ENCODE measurements at places on chromosomes 4 and X. TPM values are rescaled to one million over a fixed set of nuclear protein-coding genes. Genes with fewer than 3 reads are reported as not detected.
A peak's percentile ranks its signal among the peaks of the same experiment; 100 is the strongest.

- no peaks in the 10 kb centered on the region for H3K27me3 ChIP-seq
- DNase-seq = no peak
- no peaks in the 10 kb centered on the region for H3K4me1 ChIP-seq
- no peak overlapping the region for H3K27ac ChIP-seq
- no peaks in the 10 kb centered on the region for H3K36me3 ChIP-seq
These were observed 5.0 kb downstream of the P2RY10 start for GRCh38 chrX:78950009-78950835.

DNA sequence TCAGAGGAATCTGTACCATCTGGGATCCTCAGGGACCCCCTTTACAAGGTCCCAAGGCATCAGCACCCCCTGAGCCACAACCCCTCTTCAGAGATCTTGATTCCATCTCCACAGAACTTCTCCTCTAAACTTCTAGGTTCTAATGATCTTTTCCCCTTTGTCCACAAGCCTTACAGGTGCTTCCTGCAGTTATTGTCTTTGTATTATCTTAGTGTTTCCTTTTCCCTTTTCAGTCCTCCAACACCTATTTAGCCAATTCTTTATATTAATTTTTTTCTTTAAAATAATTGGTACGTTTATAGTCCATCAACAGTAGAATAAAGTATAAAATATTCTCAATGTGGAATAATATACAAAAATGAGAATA lies 35.2 kb upstream of the FAM241A start:
- no peaks in the 10 kb centered on the region for H3K27me3 ChIP-seq
- no peak overlapping the region for H3K4me3 ChIP-seq
- H3K27ac ChIP-seq = no peak overlapping the region
- DNase-seq = no peak
- H3K36me3 ChIP-seq = no peaks in the 10 kb centered on the region

DNA sequence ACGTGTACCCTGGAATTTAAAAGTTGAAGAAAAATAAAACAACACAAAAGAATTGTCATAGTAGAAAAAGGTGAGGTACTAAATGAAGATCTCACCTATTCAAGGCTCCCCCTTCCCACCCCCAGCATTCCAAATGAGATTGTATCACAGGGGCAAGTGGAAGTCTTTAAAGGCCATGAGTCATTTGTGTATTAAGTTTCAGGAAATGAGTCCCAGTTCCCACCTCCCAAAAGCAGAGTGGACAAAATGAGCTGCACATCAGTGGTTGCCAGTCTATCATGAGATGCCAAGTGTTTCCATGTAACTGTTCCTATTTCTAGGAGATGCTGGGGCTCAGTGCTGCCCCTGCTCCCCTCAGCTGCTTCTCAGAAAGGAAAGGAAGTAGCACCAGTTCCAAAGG lies 20.1 kb downstream of the ARHGEF9 start:
- no peaks in the 10 kb centered on the region for H3K4me1 ChIP-seq
- no peaks in the 10 kb centered on the region for H3K27me3 ChIP-seq
- no peak for DNase-seq
- H3K27ac ChIP-seq = no peak overlapping the region

- no peaks in the 10 kb centered on the region for H3K36me3 ChIP-seq
- H3K4me3 ChIP-seq = peak overlapping the region; percentile 69
- H3K27me3 ChIP-seq = no peaks in the 10 kb centered on the region
- peak overlapping the region; percentile 83 for H3K27ac ChIP-seq
- no peak for DNase-seq
- H3K4me1 ChIP-seq = no peaks in the 10 kb centered on the region
These were observed 900 bp upstream of the MTMR1 start for GRCh38 chrX:150692296-150692695.

DNA sequence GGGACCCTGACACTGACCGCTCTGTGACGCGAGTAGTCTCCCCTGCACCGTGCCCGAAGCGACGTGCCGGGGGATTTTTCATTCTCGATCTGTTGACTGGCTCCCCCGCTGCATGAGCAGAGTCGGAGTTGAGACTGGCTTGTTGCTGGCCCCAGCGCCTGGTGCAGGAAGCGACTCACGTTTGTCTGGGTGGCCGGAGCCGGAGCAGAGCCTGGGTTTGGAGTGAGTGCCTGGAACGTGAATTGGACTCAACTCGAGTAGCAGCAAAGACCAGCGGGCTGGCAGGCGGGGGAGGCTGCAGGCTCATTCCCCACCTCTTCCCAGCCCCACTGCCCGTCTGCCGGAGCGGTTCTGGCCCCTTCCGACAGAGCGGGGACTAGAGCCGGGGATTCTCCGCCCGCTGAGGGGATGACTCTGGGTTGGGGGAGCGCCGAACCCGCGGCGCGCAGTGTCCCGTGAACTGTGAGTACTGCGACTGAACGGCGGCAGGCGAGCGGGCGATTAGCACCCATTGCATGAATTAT lies 554 bp downstream of the PCDH7 start:
- no peak overlapping the region for H3K27ac ChIP-seq
- H3K36me3 ChIP-seq = no peaks in the 10 kb centered on the region

GRCh38 chrX:45196701-45197100 lies 4.0 kb downstream of the DIPK2B start:
- H3K4me3 ChIP-seq = peak overlapping the region; percentile 57
- no peak overlapping the region for H3K27ac ChIP-seq
- no peaks in the 10 kb centered on the region for H3K27me3 ChIP-seq
- DNase-seq = no peak
- H3K36me3 ChIP-seq = no peaks in the 10 kb centered on the region
- no peaks in the 10 kb centered on the region for H3K4me1 ChIP-seq

- H3K4me3 ChIP-seq = no peak overlapping the region
- H3K4me1 ChIP-seq = no peaks in the 10 kb centered on the region
- no peaks in the 10 kb centered on the region for H3K36me3 ChIP-seq
- no peak for DNase-seq
These were observed 65.0 kb downstream of the FAT1 start for GRCh38 chr4:186658657-186659056.

- H3K36me3 ChIP-seq = no peaks in the 10 kb centered on the region
- H3K27me3 ChIP-seq = no peaks in the 10 kb centered on the region
- H3K4me1 ChIP-seq = no peaks in the 10 kb centered on the region
- no peak overlapping the region for H3K27ac ChIP-seq
- DNase-seq = no peak
These were observed 138.8 kb downstream of the MTNR1A start for GRCh38 chr4:186416451-186417060.

GRCh38 chrX:104281564-104281963 lies 26.8 kb upstream of the ESX1 start:
- no peaks in the 10 kb centered on the region for H3K27me3 ChIP-seq
- H3K36me3 ChIP-seq = no peaks in the 10 kb centered on the region
- H3K27ac ChIP-seq = no peak overlapping the region
- no peaks in the 10 kb centered on the region for H3K4me1 ChIP-seq

DNA sequence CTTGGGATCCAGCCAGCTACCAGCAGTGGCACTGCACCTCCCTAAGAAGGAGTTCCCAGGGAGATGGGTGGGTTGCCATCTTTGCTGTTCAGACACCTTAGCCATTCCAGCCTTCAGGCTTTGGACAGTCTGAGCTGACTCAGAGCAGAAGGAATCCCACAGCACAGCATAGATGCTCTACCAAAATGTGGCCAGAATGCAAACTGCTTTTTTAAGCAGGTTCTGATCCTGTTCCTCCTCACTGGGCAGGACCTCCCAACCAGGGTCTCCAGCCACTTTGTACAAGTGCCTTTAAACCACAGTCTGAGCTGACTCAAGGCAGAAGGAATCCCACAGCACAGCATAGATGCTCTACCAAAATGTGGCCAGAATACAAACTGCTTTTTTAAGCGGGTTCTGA lies 209.0 kb downstream of the NPNT start:
- H3K4me3 ChIP-seq = no peak overlapping the region
- no peak overlapping the region for H3K27ac ChIP-seq
- DNase-seq = no peak
- H3K27me3 ChIP-seq = no peaks in the 10 kb centered on the region

- H3K27me3 ChIP-seq = no peaks in the 10 kb centered on the region
- no peak overlapping the region for H3K27ac ChIP-seq
- no peaks in the 10 kb centered on the region for H3K36me3 ChIP-seq
- no peak for DNase-seq
- peaks cover 4% of the 10 kb centered on the region for H3K4me1 ChIP-seq
These were observed 4.5 kb downstream of the CXXC4 start for GRCh38 chr4:104490096-104490769.

DNA sequence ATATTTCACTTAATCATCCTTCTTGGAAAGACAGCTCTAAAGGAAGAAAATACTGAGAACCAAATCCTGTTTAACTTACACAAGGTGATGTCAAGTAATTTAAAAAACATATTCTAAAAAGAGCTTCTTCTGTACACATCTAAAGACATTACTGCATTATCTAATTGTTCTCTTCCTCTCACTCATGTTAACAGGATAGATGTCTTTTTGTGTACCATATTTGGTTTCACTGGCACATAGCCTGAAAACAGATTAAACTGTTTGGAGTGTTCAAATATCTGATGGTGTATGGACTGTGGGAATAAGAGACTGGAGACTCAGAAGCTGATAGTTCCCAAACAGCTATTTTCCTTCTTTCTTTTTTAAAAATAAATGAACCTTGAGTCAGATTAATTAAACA lies 213.3 kb upstream of the MAB21L2 start:
- no peaks in the 10 kb centered on the region for H3K27me3 ChIP-seq
- no peak for DNase-seq
- no peak overlapping the region for H3K27ac ChIP-seq
- no peaks in the 10 kb centered on the region for H3K36me3 ChIP-seq
- H3K4me1 ChIP-seq = no peaks in the 10 kb centered on the region

- H3K36me3 ChIP-seq = no peaks in the 10 kb centered on the region
- no peak overlapping the region for H3K4me3 ChIP-seq
- H3K4me1 ChIP-seq = no peaks in the 10 kb centered on the region
- H3K27ac ChIP-seq = no peak overlapping the region
- DNase-seq = no peak
These were observed 301.4 kb upstream of the AADAT start for GRCh38 chr4:170391066-170391740.

GRCh38 chrX:13007519-13008188 lies 32.7 kb downstream of the TMSB4X start:
- no peaks in the 10 kb centered on the region for H3K27me3 ChIP-seq
- H3K4me3 ChIP-seq = no peak overlapping the region
- H3K27ac ChIP-seq = no peak overlapping the region
- no peaks in the 10 kb centered on the region for H3K36me3 ChIP-seq

DNA sequence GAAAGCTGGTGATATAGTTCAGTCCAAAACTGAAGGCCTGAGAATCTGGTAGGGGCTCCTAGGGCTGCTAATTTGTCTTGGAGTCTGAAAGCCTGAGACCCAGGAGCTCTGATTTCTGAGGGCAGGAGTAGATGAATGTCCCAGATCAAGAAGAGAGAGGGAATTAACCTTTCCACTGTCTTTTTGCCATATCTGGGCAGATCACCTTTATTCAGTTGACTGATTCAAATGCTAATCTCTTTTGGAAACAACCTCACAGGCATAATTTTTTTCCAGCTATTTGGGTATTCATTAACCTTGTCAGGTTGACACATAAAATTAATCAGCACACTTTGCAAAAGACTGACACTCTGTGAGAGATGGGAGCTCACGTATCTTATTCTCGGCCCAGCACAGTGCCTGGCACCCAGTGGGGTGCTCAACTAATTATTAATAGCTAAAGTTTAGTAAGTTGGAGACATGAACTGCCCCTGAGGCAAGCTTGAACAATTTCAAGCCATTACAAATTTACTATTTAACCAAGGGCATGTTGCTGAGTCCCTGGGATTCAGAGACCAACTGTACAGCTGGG lies 114.3 kb downstream of the CPEB2 start:
- H3K27ac ChIP-seq = no peak overlapping the region
- DNase-seq = no peak
- H3K36me3 ChIP-seq = no peaks in the 10 kb centered on the region

- peak; percentile 30 for DNase-seq
- H3K27me3 ChIP-seq = peaks cover 46% of the 10 kb centered on the region
- H3K4me1 ChIP-seq = no peaks in the 10 kb centered on the region
- H3K36me3 ChIP-seq = no peaks in the 10 kb centered on the region
- H3K4me3 ChIP-seq = no peak overlapping the region
- H3K27ac ChIP-seq = no peak overlapping the region
These were observed 52.2 kb upstream of the ADRA2C start for GRCh38 chr4:3713817-3714641.

- no peaks in the 10 kb centered on the region for H3K27me3 ChIP-seq
- no peak overlapping the region for H3K27ac ChIP-seq
- H3K36me3 ChIP-seq = no peaks in the 10 kb centered on the region
- H3K4me3 ChIP-seq = no peak overlapping the region
These were observed 200.9 kb upstream of the SLIT2 start for GRCh38 chr4:20050768-20051167.

DNA sequence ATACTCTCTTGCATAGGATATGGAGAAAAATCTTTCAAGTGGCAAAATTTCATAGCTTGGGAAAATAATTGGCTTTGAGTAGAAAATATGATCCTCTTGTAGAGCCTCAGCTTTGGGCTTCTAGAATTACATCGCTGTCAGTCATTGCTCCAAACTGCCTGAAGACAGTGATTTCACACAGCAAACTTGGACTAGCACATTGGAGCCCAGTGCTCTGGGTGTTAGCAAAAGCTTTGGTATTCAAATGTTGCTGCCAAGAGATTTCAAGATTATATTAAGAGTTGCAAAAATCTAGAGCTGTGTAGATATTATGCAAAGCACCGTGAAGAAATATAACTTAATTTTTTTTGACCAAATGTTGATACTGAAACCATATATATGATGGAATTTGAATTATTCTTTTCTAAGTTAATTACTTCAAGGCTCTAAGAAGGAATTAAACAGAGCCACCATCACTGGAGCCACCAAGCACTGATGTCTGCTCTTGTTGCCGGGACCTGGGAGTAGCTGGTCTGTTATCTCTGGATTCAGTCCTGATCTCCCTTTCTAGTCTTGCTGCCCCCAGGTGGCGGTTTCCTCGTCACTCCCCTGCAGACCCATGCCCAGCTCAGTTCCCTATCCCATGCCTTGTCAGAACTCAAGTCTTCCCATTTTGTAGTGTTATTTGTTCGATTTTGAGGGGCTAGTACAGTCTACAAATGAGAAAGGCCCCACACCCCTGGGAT lies 260.7 kb upstream of the SFRP2 start:
- H3K36me3 ChIP-seq = no peaks in the 10 kb centered on the region
- no peak overlapping the region for H3K4me3 ChIP-seq
- no peaks in the 10 kb centered on the region for H3K4me1 ChIP-seq

DNA sequence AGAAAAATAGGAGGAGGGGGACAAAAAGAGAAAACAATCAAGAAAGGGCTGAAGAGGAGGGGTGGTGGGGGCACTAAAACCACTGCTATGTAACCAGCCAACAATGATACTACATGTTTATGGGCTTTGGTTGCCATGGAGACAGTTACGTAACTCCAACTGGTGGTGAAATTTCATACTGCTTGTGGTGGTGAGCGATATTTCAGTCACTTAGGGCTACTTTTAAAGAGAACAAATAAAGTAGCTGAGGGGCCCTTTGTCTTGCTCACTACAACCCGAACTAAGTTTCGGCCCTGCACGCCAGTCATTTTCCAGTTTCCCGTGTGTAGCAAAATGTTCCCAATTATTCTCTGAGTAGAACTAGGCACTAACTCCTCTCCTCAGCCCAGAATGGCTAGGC lies 275.2 kb upstream of the EDA2R start:
- H3K4me3 ChIP-seq = peak overlapping the region; percentile 3
- DNase-seq = no peak
- H3K27ac ChIP-seq = no peak overlapping the region

The BEX2 gene
- 0.21 TPM for polyA plus RNA-seq

The CDX4 gene
- polyA plus RNA-seq = not detected

The UBL4A gene
- 64.4 TPM for polyA plus RNA-seq

The CENPVL3 gene
- not detected for polyA plus RNA-seq

The F8A1 gene
- polyA plus RNA-seq = 14.2 TPM

The GAGE12F gene
- not detected for polyA plus RNA-seq

The MED12 gene
- polyA plus RNA-seq = 12.8 TPM

The CYBB gene
- 1.2 TPM for polyA plus RNA-seq

The FRAS1 gene
- polyA plus RNA-seq = 0.32 TPM

The BEX1 gene
- not detected for polyA plus RNA-seq

The MAP7D2 gene
- polyA plus RNA-seq = 0.43 TPM

The INTU gene
- polyA plus RNA-seq = 1.3 TPM

The IRS4 gene
- polyA plus RNA-seq = not detected

Data from psoas muscle (tissue), 8 donors.